ENCODE measurements at places on chromosomes 3 and 15.
A peak's percentile ranks its signal among the peaks of the same experiment; 100 is the strongest.

- no peak for DNase-seq
Measured at GRCh38 chr15:86375733-86376280, 296.1 kb downstream of the AGBL1 start.

- no peak for DNase-seq
Measured at GRCh38 chr3:178804606-178805005, 267.0 kb downstream of the ZMAT3 start.

DNA sequence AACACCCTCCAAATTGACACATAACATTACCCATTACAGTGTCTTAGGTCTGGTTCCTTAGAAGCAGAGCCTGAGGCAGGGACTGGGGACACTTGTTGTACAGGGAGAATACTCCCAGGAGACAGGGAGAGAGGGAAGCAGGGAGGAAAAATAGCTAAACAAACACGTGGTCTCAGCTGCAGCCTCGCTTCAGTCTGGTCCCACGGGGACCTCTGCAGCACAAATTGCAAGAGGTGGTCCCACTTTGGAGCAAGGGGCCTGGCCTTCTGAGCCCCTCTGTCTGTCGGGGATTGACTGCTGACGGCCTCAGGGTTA is 25.0 kb upstream of the PLA2G4D start:
- no peak for DNase-seq

- no peak for DNase-seq
Measured at GRCh38 chr15:25733036-25733855, 129.9 kb downstream of the ATP10A start.

- no peak for DNase-seq
Measured at GRCh38 chr3:114272271-114272670, 21.6 kb upstream of the TIGIT start.

- no peak for DNase-seq
Measured at GRCh38 chr3:51928438-51928837, 13.3 kb downstream of the RRP9 start.

DNA sequence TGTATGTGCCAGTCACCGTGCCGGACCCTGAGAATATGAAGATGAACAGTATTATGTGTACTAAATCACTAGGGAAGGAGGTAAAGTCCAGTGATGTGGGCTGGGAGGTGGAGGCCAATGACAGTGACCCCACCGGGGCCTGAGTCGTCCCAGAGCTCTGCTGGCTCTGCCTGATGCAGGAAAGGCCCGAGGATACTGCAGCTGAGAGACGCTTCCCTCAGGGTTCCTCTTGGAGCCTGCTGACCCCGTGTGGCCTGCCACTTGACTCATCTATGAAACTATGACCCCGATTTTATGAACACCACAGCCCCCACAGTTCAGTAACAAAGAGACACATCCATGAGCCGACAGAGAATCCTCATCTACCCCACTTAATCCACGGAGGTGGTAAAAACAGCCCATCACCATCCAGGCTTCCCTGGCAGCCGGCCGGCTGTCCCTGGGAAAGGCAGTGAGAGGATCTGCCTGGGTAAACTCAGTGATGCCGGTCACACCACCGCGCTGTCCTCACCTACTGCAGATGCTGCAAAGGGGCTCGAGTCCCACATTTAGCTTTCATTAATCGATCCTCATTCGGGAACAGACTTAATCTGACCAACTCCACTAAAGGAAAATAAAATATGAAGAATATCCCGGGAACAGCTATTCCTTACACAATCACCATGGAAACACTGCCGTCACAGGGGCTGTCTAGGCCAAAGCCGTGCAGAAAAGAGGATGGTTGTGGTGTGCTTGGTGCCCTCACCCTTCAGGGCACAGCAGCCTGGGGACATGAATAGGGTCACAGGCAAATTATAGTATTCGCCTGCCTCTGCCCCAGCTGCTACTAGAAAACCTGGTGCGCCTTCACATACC is 82.9 kb downstream of the ARRDC4 start:
- DNase-seq, result no peak

- no peak for DNase-seq
Measured at GRCh38 chr3:113275583-113275928, 64.2 kb downstream of the BOC start.

GRCh38 chr3:52528586-52529375 is 4.9 kb downstream of the NT5DC2 start:
- no peak for DNase-seq

- no peak for DNase-seq
Measured at GRCh38 chr15:64746921-64747320, 28.5 kb downstream of the RBPMS2 start.

DNA sequence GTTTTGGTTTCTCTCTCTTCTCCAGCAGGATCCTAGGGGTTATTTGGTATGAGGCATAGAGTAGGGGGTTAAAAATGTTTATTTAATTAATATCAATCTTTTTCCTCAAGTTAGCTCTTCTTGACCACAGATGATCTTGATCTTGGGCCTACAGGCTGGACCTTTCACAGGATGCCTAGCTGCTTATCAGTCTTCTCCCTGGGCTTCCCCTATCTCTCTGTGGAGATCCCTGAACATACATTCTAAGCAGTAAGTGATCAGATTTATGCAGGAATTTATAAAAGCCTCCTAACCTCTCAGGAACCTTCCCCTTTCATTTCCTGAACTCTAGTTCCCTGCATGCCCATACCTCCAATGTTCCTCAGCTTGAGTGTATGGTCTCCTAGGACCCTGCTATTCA is 428.3 kb downstream of the TBC1D5 start:
- no peak for DNase-seq

DNA sequence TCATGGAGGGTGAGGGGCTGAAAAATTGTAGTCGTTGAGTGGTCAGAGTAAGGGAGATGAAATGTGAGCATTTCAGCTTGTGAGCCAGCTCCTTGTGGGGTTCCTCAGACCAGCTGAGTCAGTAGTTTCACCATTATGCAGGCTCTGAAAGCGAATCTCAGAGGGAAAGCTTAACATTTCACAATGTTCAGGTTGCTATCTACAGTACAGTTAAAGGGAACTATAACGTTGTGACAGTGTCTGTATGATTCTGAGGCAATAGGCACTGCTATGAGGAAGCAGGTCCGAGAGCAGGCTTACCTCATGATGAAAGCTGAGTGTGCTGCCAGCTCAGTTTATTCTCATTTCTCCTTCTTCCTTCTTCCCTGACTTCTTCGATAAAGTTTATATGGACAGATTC is 469.6 kb downstream of the EDEM1 start:
- DNase-seq, result peak; percentile 0

DNA sequence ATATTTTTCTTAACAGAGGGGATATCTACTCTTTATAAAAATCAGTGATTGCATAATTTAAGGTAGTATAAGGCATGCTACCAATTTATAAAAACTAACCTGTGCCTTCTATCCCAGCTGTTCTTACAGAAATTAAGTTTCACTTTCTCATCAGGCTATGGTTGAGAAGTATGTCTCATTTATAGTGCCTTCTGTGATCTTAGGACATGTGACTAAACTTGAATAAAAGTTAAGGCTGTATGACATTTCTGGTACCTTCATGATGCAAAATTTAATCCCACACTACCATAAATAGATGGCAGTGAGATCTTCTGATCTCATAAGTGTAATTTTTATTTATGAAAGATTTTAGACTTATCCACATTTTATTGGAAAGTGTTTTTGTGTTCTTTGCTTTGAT is 12.6 kb downstream of the TIPARP start:
- no peak for DNase-seq

- no peak for DNase-seq
Measured at GRCh38 chr3:130755666-130756065, 9.0 kb upstream of the PIK3R4 start.

- DNase-seq, result no peak
Measured at GRCh38 chr3:48364840-48365239, 7.2 kb upstream of the FBXW12 start.

- DNase-seq, result no peak
Measured at GRCh38 chr15:63019511-63020109, 22.9 kb upstream of the TPM1 start.

DNA sequence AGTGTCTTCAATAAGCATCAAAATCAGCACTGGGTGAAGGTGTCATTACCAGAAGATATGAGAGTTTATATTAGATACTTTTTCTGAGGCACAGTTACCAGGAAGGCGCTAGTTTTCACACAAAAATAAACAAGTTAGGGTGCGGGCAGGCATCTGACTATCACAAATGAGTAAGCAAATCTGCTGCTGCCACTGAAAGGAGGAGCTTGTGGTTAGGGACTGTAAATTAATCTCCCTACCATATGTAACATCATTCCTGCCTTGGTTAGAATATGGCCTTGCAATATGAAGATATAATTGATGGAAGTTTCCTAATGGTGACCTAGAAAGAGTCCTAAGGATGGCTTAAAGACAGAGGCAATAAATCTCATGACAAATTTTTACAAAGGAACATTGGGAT is 19.5 kb upstream of the EID1 start:
- no peak for DNase-seq

DNA sequence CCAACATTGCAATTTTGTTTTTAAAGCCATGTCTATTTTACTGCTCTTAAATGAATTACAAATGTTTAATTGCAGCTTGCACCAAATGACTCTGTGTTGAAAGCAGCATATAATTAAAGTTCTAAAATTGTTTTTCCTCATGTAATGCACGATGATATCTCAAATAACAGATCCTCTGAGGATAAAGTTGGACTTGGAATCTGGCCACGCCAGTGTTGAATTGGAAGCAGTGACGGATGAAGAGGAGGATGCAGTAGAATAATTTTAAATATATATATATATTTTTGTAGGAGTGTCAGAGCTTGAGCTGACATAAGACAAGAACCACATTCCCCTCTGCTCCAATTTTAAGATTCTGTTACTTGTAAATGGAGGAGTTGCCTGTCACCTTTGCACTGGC is 406.6 kb upstream of the DPPA4 start:
- DNase-seq, result no peak

- no peak for DNase-seq
Measured at GRCh38 chr15:85778107-85778776, 16.5 kb downstream of the KLHL25 start.

- DNase-seq, result no peak
Measured at GRCh38 chr3:170632780-170633179, 46.9 kb upstream of the SLC7A14 start.

DNA sequence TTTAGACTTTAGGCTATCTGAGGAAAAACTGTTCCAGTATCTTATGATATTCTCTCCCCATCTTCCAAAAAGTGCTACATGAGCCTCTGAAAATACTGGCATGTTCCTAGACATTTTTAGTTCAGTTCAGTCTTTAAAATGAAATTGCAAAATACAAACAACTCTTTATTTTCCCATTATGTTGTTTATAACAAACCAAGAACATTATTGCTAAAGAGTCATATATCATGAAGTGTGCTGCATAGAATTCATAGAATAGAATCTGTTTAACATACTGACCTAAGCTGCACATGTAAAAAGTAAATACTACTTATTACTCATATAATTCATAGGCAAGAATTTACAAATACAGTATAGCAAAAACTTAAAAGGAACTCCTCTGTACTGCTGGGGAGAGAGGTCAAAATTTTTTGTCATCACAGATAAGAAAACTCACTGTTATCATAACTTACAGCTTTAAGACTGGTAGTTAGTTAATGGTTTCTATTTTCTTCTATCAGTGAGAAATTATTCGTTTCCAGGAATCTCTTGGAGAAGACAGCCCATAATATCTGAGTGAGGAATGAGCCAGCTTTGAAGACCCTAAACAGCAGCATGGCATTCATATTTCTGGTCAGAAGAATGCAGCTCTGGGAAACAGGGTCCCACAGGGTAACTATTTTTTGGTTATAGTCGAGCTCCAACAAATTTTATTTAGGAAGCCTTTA is 32.2 kb downstream of the FILIP1L start:
- no peak for DNase-seq

DNA sequence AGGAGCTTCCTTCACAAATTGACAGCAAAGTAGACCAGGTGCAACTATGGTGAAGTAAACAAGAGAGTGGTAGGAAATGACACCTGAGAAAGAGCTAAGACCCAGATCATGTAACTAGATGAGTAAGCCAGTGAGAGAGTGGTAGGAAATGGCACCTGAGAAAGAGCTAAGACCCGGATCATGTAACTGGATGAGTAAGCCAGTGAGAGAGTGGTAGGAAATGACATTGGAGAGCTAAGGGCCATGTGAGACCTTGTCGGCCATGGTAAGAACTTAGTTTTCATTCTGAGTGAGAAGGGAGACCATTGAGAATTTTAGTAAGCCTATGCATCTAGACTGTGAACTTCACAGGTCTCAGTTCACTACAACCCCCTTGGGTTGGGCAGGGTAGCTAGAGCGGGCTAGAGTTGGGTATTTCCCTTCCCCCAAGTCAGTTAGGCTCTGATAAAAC is 5.4 kb upstream of the SENP7 start:
- DNase-seq, result peak; percentile 84

GRCh38 chr3:806006-806405 is 286.8 kb upstream of the CNTN6 start:
- DNase-seq, result no peak

DNA sequence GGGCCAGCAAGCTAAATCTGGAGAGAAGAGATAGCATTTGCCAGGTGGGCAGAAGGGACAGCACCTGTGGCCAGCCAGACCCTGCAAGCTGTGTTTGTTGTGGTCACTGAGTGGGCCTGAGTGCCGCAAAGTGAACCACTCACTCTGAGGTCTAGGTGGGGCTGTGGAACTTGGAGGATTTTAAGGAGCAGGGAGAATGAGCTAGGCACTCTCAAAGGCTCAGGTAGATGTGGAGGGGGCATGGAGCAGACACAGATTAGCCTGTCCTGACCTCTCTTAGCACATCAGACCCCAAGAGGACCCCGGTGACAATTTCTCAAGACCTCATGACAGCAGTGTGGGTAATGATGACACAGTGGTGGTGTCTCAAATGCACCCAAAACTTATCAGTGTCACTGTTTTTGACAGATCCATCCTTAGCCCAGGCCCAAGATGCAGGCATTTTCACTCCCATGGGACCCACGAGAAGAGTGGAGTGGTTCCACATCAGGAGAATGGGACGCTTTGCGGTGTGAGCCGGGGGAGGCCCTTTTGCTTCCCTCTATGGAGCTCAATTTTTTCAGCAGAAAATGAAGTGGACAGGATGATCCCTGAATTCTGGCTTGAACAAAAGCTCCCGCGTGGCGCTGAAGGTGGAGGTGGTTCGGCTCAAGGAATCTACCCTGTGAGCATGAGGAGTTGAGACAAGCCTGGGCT is 43.8 kb upstream of the TLE3 start:
- no peak for DNase-seq

- no peak for DNase-seq
Measured at GRCh38 chr15:100877551-100877950, 2.1 kb upstream of the ALDH1A3 start.

GRCh38 chr15:89501646-89502045 is 5.3 kb upstream of the RHCG start:
- DNase-seq, result no peak

- DNase-seq, result peak; percentile 67
Measured at GRCh38 chr3:15428539-15428938, 1.1 kb downstream of the EAF1 start.

Measured in CD4-positive, alpha-beta T cell treated with Interleukin-15 for 4 hours (primary cell).